T-helper 17 cell (primary cell): ENCODE measurements at places on chromosomes 7 and 10.

DNA sequence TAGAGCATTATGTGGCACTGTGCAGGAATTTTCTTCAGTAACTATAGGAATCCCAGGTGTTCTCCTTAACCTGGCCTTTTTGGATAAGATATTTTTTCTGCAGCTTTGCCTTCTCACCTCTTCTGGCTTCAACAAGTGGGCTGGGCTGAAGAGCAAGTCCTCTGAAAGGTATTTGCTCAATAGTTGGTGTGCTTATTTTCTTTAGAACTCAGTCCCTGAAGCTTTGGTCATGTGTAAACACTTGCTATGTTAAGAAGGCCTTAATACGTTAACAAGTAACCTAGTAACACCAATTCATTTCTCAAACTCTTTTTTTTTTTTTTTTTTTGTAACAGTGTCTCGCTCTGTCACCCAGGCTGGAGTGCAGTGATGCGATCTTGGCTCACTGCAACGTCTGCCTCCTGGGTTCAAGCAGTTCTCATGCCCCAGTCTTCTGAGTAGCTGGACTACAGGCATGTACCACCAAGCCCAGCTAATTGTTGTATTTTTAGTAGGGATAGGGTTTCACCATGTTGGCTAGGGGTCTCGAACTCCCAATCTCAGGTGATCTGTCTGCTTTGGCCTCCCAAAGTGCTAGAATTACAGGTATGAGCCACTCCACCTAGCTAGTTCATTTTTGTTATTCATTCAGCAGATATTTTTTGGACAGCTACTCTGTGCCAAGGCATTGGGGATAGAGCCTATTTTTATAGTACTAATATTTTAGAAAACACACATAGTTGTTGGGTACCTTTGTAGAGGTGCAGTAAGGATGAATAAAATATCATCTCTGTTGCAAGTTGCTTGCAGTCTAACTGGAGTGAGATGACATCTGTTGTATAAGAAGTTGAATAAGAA lies 164.6 kb downstream of the SND1 start:
- no peak for DNase-seq

DNA sequence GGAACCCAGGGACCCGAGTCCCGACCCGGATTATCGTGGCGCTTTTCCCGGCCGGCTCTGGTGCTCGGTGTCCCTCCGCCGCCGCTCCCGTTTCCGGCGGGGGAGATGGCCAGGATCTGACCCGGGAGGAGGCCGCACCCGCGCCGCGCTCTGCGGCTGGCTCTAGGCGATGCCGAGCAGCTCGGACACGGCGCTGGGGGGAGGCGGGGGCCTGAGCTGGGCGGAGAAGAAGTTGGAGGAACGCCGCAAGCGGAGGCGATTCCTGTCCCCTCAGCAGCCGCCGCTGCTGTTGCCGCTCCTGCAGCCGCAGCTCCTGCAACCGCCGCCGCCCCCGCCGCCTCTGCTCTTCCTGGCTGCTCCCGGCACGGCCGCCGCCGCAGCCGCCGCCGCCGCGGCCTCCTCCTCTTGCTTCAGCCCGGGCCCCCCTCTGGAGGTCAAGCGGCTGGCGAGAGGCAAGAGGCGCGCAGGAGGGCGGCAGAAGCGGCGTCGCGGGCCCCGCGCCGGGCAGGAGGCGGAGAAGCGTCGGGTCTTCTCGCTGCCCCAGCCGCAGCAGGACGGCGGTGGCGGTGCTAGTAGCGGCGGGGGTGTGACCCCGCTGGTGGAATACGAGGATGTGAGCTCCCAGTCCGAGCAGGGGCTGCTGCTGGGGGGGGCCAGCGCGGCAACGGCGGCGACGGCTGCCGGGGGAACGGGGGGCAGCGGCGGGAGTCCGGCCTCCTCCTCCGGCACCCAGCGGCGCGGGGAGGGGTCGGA lies 593 bp downstream of the CDK13 start:
- DNase-seq, result peak; percentile 27

DNA sequence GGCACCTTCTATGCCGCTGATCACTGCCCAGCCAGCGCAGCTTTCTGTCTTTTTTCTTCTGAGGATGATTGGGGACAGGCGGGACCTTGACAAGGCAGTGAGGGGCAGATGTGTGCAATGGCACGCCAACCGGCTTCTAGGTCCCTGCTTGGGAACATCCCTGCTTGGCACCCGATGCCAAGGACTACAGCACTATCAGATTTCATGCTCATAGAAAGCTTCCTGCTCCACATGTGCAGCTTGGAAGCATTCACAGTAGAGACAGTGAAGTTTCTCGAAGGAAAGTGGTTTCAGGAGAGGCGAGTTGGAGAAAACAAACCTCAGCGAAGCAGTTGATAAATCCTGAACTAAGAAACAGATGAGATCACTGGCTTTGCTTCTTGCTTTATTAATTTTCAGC lies 267.5 kb upstream of the HABP2 start:
- DNase-seq, result no peak

GRCh38 chr7:10733747-10734146 lies 239.9 kb upstream of the PHF14 start:
- no peak for DNase-seq

DNA sequence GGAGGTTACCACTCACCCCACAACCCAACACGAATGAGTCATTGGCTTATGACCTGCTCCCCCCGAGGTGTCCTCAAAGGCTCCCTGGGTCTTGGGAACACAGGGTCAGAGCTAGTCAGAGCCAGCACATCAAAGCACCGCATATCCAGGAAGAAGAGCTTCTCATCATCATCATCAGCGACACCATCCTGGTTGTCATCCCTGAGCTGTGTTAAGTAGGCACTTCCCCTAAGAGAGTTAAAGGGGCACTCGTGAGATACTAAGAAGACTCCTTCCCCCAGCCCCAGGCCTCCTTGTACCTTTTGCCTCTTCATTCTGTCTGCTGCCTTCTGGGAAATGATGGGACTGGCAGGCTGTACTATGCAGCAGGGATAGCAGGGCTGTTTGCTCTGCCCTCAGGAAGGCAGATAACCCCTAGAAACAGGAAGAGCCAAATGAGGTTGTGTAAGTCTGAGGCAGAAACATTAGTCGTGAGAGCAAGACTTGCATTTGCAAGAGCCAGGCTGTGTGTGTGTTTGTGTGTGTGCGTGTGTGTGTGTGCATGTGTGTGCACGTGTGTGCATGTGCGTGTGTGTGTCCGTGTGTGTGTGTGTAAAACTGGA lies 11.1 kb upstream of the CPA1 start:
- no peak for DNase-seq

DNA sequence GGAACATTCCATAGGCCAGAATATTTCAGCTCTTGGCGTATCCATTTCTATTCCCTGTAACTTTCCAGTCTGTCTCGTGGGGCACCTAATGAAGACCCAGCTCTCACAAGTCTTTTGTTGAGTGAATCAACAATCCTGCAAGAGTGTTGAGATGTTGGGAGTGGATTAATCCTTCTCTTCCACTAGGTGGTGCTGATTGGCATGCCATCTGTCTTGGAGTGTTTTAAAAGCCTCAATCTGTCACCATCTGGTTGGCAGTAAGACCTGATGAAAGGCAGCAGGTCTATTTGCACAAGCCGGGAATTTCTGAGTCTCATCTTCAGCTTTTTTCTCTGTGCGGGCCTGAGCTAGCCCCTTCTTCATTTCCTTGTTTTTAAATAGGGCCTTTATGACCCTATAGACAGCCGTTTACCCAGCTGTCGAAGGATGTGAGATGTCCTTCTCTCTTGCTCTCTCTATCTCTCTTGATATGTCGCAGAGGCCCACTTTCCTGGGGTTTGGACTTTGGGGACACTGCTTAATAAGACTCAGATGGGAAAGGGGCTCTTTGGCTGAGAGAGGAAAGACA lies 180.5 kb downstream of the ZNF365 start:
- DNase-seq, result no peak

- DNase-seq, result no peak
Measured at GRCh38 chr10:103478671-103479070, 369 bp downstream of the CALHM3 start.

GRCh38 chr7:97468493-97468892 lies 263.4 kb upstream of the TAC1 start:
- DNase-seq, result no peak

DNA sequence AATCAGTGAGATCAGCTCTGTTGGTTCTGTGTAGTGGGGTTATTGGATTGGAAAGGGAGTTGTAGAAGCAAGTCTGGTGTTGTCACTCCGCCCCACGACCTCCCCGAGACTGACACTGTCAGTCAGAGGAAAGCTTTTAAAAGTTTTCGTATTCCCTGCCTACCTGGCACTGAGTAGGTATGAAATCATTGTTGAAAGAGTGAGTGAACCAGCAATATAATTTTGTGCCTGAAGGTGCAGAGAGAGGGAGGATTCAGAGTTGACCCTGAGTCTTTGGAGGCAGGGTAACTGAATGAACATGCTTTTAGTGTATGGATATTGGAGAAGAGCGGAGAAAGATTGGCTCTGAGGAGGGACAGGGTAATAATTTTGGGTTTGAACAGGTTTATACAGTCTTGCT lies 27.3 kb downstream of the CCNY start:
- DNase-seq, result no peak

DNA sequence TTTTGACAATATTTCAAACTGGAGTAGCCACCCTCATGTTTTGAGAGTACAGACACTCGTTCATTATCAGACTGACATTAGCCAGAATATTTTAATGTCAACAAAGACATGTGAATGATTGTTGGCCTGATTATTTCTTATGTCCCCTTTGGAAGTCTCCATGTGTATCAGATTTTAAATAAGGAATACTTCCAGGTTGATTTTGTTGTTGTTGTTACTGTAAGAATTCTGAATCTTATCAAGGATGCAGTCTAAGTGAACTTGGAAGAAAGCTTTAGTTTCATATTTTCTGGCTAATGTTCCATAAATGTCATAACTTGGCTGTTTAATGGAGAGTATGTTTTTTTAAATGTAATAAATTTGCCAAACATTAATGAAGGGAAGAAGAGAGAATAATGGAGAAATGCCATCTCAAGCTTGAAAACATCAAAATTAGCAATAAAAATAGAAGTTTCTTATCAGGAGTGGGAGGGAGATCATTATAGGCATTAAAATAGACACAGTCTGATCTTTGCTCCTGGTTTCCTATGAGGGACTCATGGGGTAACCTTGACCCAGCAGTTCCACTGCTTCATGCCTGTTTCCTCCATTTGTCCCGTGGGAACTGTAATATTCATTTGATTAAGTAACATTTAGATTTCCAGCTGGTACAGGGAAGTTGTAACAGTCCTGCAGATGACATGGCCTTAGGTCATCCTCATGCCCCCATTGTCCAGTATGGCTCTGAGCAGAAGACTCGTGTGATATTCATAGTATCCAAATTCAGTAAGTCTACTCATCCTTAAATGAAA lies 122.4 kb upstream of the KIAA1217 start:
- DNase-seq, result no peak

- DNase-seq, result no peak
Measured at GRCh38 chr10:109959259-109960145, 36.2 kb upstream of the XPNPEP1 start.

GRCh38 chr10:75418293-75418692 lies 13.1 kb upstream of the LRMDA start:
- no peak for DNase-seq

DNA sequence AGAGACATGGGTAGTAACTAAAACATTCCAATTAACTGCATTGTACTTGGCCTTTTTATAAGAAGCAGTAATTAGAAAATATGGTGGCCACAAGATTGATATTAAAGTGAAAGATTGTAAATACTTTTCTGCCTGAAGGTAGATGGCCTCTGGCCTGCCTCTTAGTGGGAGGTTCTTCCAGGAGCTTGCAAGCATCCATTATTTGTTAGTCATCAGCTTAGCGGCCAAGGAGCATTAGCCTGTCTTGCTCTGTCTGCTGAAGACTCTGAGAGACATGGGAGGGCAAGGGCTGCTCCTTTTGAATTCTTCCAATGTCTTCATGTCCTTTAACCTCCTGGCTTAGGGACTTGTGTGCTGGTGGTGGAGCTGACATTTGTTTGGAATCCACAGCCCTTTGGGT lies 80.4 kb downstream of the TCF7L2 start:
- no peak for DNase-seq

- DNase-seq, result no peak
Measured at GRCh38 chr7:138245682-138246081, 169.4 kb downstream of the AKR1D1 start.

- DNase-seq, result no peak
Measured at GRCh38 chr10:128419466-128420019, 293.3 kb upstream of the MKI67 start.

DNA sequence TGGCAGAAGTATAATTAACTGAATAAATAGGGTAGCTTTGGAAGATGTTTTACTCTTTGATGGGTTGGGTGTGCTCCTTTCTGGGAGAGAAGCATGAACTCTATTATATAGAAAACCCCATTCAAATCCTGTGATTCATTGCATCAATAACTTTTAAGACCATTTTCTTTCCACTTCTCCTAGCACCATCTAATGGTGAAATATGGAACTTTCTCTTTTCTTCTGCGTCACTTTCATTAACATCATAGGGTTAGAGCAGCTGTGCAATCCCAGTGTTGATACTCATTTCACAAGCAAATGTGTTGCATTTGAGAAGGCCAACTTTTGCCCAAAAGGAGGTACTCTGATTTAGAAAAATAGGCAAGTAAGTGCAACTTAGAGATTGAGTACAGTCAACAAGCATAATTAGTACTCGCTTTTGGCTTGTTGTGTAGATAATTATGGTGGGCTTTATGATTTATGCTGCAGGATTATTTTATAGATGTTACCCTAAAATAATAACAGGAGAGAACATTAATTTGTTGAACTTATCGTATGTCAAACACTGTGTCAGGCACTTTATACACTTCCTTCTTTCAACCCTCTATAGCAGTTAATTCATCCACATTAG lies 92.9 kb downstream of the CPED1 start:
- no peak for DNase-seq

- peak; percentile 35 for DNase-seq
Measured at GRCh38 chr10:11145495-11145855, 127.8 kb downstream of the CELF2 start.

- no peak for DNase-seq
Measured at GRCh38 chr7:91559947-91560346, 295.7 kb downstream of the FZD1 start.

DNA sequence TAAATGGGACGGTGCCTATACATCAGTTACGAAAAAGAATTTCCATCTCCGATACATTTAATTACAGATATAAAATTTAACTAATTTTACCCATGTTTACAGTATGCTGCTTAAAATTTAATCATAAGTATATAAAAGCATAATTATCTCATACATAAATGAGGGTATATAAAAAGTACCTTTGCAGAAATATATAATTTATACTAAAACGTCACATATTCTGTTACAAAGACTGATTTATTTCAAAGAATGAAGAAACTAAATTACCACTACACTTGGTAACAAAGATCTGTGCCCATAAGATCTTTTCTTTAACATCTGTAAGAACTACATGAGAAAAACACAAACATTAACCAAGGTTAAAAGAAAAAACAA lies 2.8 kb downstream of the DOCK4 start:
- DNase-seq, result no peak

DNA sequence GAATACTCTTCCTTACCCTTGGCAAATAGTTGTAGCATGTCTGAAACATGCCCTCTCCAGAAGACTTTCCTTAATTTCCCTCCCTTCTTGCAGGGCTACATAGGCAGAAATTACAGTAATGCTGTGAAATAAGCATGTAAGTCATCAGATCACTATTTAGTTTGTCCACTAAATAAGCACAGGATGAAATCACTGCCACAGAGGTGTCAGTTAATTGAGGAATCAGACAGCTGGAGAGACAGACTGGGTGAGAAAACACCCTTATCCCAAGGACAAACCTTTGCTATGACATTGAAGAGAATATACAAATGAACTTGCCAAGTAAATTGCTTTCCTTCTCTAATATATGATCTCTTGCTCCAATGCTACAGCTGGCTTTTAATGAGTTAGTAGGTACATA lies 129.3 kb downstream of the CHRM2 start:
- no peak for DNase-seq
